ENCODE measurements at places on chromosomes 2 and 18. TPM values are rescaled to one million over a fixed set of nuclear protein-coding genes. Genes with fewer than 3 reads are reported as not detected.

Gene PROC
- 0.26 TPM for total RNA-seq

Gene MAP3K20
- total RNA-seq = 75.4 TPM

Gene ZNF385B
- not detected for total RNA-seq

Gene GALNT1
- total RNA-seq = 363 TPM

Gene TMEM37
- not detected for total RNA-seq

Gene B4GALT6
- total RNA-seq = 3.1 TPM

Gene CCNT2
- total RNA-seq = 23.1 TPM

Gene RAPH1
- 35.6 TPM for total RNA-seq

Gene ZBTB7C
- 0.46 TPM for total RNA-seq

Gene SERPINB12
- total RNA-seq = not detected

Gene RGPD4
- total RNA-seq = not detected

Gene ZC3H6
- total RNA-seq = 5.9 TPM

Gene CYP27A1
- total RNA-seq = 6.8 TPM

Gene DSC2
- total RNA-seq = 0.07 TPM

Gene PLCD4
- total RNA-seq = 2.0 TPM

Gene MC4R
- not detected for total RNA-seq

Gene NEUROD1
- total RNA-seq = not detected

Gene ASB1
- 45.4 TPM for total RNA-seq

Gene FAM210A
- total RNA-seq = 49.6 TPM

Gene HOXD9
- not detected for total RNA-seq

Gene OR6B2
- not detected for total RNA-seq

Gene PTPRN
- 23.5 TPM for total RNA-seq

Gene GPR35
- 2.0 TPM for total RNA-seq

Gene SULT1C4
- total RNA-seq = 0.17 TPM

Gene CYTIP
- 5.5 TPM for total RNA-seq

Gene MOGAT1
- not detected for total RNA-seq

Gene PNKD
- total RNA-seq = 27.8 TPM

Gene SPATA3
- total RNA-seq = not detected

Gene PLEKHH2
- total RNA-seq = 8.9 TPM

Gene MROH2A
- not detected for total RNA-seq

Gene NHEJ1
- total RNA-seq = 22.0 TPM

Gene BBS5
- total RNA-seq = 6.1 TPM

Gene TRIM43
- not detected for total RNA-seq

Gene PROKR1
- total RNA-seq = not detected

Gene TRPM8
- total RNA-seq = 0.20 TPM

Gene TCF23
- total RNA-seq = not detected

Gene OSBPL1A
- total RNA-seq = 38.6 TPM

Gene MBP
- total RNA-seq = 12.7 TPM

Gene RNF125
- 0.13 TPM for total RNA-seq

Gene SERPINB10
- total RNA-seq = not detected

Gene PRSS56
- not detected for total RNA-seq

Gene CROCC2
- 0.13 TPM for total RNA-seq

Gene ALPG
- total RNA-seq = not detected

Gene GCG
- not detected for total RNA-seq

Gene EFHD1
- 2.7 TPM for total RNA-seq

Gene CAPN14
- total RNA-seq = 0.26 TPM

Gene CHRNG
- total RNA-seq = not detected

Gene GREB1
- 0.52 TPM for total RNA-seq

Gene MLPH
- total RNA-seq = 14.2 TPM

Gene HOXD13
- not detected for total RNA-seq
